ENCODE measurements at places on chromosomes 4 and X. TPM values are rescaled to one million over a fixed set of nuclear protein-coding genes. Genes with fewer than 3 reads are reported as not detected.

TMEM128 gene
- total RNA-seq, result 9.4 TPM

OTUD6A gene
- total RNA-seq, result not detected

SMIM10L2A gene
- total RNA-seq, result 28.3 TPM

DNA sequence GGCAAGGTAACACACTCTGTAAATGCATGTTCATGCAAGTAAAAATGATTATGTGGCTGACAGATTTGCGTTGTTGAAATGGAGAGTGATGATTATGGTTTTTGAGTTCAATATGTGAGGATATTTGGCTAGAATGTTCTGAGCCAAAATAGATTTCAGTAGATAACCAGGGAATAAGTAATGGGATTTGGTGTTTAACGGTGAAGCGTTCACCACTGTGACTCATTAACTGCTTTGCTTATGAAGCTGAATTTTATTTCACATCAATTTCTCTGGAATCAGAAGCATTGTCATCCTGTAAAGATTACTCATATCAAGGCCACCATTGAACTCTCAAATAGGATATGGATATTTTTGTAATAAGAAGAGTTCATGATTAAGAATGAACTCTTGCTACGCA is 11.7 kb downstream of the AFP start:
- DNase-seq, result no peak

CT47B1 gene
- not detected for total RNA-seq

GRCh38 chr4:110198049-110198434 is 373 bp downstream of the ELOVL6 start:
- no peak for DNase-seq

GRCh38 chr4:20264688-20265087 is 13.0 kb downstream of the SLIT2 start:
- no peak for DNase-seq

ADGRG4 gene
- not detected for total RNA-seq

AREG gene
- total RNA-seq, result not detected

DNA sequence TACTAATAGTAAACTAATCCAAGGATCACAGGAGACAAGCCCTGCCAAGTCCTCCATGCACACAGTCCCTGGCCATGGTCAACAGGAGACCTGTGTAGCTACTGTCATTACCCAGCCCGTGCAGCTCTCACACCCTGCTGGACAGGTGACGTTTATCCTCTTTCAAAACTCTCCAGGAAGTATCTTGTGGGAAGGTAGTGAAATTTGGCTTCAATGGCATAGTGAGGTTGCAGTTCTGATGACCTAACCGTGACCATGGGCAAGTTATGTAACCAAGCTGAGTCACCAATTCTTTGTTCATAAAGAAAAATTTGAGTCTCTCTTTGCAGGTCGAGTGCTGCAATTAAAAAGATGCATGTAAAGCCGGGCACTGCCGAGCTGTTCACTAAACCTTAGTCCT is 11.3 kb upstream of the SLC2A9 start:
- no peak for DNase-seq

ARMCX1 gene
- 33.5 TPM for total RNA-seq

DNA sequence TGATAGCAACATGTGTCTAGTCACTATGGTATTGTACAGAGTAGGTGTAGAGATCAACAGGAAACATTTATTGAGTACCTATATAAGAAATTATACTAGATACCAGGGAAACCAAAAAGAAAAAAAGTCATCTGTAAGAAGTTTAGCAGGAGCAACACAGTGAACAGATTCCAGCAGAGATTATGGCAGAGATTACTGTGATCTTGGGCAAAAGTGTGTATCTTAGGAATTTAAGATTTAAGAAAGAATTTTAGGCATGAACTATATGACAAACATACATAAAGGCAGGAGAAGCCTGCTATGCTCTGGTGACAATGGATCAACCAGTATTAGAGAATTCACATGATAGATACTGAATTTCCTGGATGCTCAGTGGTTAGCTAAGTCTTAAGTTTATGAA is 37.9 kb downstream of the SNCA start:
- DNase-seq, result no peak

- no peak for DNase-seq
These were observed 33.2 kb upstream of the WDR17 start for GRCh38 chr4:176032454-176032853.

ETDB gene
- total RNA-seq, result not detected

MID2 gene
- total RNA-seq, result 19.2 TPM

DNA sequence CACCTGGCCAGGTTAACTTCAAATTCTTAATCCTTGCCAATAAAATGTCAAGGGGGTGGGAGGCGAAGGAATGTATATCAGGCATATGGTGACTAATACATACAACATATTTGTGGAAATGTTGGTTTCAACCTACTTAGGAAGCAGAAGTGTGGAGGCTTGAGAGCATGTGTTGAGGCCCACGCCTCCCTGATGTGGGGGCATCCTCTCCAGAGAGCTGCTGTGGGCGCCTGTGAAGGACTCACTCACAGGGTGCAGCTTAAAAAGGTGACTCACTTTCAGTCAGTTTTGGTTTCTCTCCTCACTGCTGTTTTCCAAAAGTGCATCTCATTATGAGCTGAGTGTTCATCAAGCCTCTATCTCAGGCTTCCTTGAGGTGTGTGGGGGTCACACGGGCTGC is 27.5 kb downstream of the LNX1 start:
- DNase-seq, result no peak

DNA sequence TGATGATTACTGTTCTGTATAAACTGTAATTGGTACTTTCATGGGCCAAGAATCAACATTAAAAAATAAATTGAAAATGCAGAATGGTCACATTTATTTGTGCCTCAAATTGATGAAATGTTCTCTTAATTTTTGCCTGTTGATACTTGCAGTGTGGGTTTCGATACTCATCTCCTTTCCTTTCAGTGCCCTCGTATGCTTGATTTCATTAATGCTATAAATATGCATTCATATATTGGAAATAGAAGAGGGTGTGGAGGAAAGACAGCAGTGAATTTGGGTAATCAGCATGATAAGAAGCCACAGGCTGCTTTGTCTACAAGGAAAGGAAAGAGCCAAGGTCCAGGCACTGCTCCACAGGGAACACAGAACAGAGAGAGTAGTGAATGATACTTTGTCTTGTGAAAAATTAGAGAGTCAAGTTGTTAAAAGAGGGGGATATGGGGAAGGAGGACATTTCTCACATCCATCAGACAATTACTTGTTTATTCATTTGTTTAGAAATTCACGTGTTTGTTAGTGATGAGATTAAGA is 1.0 kb upstream of the DDX60 start:
- no peak for DNase-seq

DNA sequence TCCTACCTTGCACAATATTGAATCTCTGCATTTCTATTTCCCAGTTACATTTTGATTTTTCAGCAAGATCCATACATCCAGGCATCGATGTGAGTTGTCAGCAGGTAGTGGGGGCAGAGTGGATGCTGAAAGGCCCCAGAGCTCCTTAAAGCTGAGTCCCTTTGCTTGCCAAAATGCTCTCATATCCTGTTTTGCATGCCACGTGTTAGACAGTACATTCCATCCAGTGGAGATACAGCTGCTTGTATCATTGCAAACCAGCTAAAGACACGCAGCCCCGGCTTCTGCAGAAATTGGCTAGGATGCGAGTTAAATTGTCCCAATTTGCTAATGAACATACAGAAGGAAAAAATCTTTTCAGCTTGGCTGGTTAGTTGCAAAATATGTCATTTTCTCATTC is 179.6 kb upstream of the MXRA5 start:
- DNase-seq, result no peak

FGB gene
- total RNA-seq, result not detected

FGD1 gene
- 10.6 TPM for total RNA-seq

GRCh38 chr4:21290562-21290961 is 590.3 kb downstream of the PACRGL start:
- DNase-seq, result no peak

COMMD8 gene
- total RNA-seq, result 12.2 TPM

DNA sequence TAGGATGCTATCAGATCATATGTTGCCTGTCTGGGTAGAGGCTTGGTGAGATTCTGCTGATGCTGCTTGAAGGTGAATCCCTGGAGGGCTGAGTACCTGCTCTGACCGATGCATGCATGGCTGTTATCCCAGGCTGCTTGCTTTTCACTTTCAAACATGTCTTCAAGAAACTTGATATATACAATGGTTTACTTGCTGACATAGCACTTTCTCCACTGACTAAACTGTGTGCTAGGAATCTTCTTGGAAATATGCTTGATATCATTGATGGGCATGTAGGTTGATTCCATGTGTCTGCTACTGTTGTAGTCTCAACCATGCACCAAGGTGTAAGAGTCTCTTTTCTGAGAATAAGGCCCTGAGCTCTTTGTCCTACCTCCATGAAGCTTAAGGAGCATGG is 79.6 kb upstream of the WDR1 start:
- DNase-seq, result no peak

CXCL9 gene
- total RNA-seq, result not detected

- no peak for DNase-seq
These were observed 274.7 kb downstream of the GLUD2 start for GRCh38 chrX:121322159-121322558.

DNA sequence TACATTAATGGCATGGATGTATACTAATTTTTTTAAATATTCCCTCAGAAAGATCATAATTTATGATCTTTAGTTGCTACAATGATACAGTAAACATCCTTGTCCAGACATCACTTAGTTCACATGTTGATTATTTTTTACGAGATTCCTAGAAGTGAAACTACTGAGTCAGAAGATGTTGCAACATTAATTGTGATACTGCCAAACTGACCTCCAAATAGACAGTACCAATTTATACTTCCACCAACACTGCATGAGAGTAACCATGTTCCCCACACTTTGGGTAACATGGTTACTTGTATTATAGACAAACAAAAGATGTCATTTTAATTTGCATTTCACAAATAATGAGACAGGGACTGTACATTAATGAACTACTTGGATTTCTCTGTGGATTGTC is 19.6 kb downstream of the RCHY1 start:
- DNase-seq, result no peak

KDR gene
- 3.1 TPM for total RNA-seq

BMPR1B gene
- 39.4 TPM for total RNA-seq

DNA sequence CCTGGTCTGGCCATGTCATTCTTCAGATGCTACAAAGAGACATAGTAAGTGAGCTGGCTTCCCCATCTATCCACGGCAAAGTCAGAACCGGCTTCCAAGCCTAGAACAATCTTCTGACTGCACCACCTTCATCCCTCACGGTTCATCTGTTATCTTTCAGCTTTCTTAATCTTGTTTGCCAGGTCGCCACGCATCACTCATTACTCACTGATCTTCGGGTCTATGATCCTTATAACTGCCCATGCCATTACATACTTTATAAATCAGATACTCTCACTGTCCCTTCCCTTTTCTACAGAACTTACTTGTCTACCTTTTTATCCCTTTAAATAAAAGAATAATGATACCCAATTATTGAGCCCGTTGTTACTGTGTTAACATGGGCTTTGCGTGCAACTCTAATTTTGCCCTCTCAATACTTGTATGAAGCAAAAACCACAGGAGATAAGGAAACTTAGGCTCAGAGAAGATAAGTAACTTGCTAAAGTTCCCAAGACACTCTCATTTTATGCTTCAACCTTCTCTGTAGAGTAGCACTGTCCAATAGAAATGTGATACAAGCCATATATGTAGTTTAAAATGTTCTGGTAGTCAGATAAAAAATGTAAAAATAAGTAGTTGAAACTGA is 171.7 kb downstream of the AMELX start:
- no peak for DNase-seq

- no peak for DNase-seq
These were observed 50.9 kb upstream of the PRDX4 start for GRCh38 chrX:23616361-23616760.

GRCh38 chr4:150789864-150790263 is 207.9 kb downstream of the MAB21L2 start:
- DNase-seq, result no peak

TCEAL2 gene
- total RNA-seq, result 87.1 TPM

ERVMER34-1 gene
- 2.1 TPM for total RNA-seq

DNA sequence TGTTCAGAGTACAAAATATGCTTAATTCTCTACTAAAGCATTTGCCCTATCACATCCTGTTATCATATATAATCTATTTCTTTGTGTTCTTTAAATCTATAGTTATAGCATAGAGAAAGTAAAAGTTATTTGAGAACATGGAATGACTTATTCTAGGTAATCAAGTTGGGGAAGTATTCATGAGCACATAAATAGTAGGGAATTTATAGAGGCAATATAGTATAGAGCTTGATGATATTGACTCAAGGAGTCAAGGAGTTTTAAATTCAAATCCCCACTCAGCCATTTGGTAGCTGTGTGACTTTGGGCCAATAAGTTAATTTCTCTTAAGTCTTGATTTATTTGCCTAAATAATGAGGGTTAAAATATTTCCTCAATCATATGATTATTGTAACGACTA is 37.5 kb downstream of the PPP1R2C start:
- no peak for DNase-seq

LANCL3 gene
- total RNA-seq, result 4.7 TPM

GRCh38 chr4:133390198-133390855 is 241.2 kb downstream of the PCDH10 start:
- no peak for DNase-seq

DNA sequence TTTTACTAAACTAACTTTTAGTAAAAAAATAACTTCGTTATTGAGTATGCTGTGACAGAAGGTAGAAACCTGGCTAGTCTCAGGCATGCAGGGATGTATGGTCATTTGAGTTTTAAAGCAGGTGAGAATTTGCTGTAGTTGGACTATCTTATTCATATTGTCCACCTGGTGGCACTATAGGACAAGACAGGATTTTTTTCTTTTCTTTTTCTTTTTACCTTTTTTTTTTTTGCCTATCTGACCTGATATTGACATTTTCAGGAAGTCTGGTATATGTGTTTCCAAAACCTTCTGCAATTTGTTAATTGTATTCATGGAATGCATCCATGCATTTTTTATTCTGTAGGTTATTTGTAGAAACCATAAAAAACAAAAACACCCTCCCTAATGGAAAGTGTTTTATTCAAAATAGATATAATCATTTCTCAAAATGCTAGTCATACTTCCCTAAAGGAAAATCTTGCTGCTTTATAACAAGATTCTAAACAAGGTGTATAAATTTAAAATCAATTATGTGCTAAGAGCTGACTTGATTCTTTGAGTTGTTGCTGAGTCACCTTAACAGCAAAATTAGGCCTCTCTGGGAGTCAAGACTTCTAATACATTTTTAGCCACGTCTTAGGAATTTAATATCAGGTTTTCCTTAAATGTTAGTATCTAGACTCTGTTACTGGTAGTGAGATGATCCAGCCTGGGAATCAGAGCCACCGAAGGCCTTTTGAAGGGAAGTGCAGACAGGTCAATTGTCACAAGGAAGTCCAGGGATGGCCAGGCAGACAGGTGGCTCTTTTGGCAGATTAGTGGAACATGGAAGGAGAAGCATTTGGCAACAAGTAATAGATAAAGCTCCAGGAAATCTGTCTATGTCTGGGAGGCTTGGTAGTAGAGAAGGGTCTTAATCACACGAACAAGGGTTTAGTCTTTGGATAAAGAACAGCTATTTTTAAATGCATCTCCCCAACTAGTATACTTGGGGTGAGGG is 201.3 kb upstream of the GNPDA2 start:
- no peak for DNase-seq

GRCh38 chr4:155367608-155368007 is 9.2 kb downstream of the MAP9 start:
- DNase-seq, result no peak

DNA sequence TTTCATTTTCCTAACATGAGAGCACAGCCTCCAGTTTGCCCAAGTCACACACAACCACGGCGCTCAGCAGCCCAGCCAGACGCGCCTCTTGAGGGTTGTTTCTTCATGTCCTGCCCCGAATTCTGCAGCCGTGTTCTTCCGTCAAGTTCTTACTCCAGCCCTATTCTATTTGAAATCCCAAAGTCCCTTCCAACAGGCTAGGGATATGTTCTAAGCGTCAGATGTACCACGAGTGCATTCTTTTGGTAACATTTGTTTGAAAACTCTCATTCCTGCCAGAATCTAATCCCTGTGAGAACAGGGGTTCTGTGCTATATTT is 23.1 kb downstream of the ACSL1 start:
- no peak for DNase-seq

CCDC149 gene
- 55.3 TPM for total RNA-seq

All from dorsolateral prefrontal cortex (tissue), 122 donors.